ENCODE measurements at places on chromosomes 13 and 19.

- no peak for DNase-seq
These were observed 30.9 kb downstream of the MLLT1 start for GRCh38 chr19:6248844-6249243.

GRCh38 chr19:13091400-13092157, 11.1 kb downstream of the LYL1 start:
- no peak for DNase-seq

DNA sequence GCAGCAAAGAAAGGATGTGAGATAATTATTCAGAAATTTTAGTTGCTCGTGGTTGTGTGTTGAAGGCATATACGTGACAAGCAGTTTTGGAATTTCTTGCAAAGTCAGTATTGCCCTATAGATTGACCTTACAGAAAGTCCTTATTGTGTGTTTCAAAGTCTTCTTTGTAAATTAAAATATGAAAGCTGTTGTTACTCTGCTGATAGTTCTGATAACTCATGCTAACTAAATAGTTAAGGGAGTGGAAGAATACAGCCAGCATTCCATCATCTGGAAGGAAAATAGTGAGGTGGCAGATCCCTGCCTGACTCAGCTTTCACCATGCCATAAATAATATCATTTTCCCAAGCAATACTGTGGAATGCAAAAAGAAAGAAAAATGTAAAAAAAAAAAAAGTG, 27.2 kb downstream of the WASF3 start:
- DNase-seq: no peak

DNA sequence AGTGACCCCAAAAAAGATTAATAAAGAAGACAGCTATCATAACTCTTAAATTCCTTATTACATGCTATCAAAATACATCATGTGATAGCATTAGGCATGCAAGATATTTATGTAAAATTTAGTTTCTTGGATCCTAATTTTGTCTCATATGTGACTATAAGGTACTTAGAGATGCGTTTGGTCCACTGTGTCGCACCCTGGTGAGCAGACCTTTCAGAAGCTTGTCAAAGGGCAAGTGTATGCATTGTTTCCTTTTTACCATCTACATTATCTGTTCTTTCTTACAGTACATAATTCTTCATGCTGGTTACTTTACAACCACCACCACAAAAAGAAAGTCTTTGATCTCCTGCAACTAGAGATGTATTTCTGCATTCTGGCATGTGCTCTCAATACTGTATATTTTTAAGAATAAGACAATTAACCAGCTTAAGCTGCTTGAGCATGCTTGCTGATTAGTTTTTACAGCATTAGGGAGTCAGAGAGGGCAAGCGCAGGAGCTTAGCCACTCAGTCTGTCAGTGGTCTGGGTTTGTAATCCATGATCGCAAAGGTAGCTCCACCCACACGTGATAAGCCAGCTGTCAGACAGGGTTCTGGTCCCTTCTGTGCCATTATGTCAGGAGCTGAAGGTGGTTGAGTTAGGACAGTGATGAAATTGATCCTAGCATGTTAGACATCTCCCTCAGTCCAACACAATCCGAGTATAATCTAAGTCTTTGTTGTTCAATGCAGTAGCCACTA, 500.9 kb downstream of the MYO16 start:
- DNase-seq: no peak

- no peak for DNase-seq
These were observed 7.7 kb downstream of the LMNB2 start for GRCh38 chr19:2449019-2449418.

GRCh38 chr13:109685203-109685602, 101.2 kb downstream of the IRS2 start:
- DNase-seq: no peak

- DNase-seq: no peak
These were observed 1730.1 kb downstream of the SLITRK5 start for GRCh38 chr13:89401264-89401675.

DNA sequence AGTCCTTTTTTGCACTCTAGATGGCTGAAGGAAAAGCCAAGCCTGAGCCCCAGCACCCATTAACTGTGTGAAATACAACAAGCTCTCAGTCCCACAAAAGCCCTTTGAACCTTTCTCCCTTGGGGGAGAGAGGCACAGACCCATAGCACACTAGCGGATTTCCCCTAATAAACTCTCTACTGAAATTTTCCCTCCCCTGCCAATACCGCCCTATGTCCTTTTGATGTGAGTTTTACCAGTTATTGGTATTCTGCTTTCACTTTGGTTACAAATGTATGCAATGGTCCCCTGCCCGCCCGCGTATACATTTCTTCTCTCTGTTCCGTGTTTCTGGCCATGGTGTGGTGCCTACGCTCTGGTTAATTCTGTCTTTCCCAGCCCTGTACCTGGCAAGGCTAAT, 54.0 kb upstream of the MYO16 start:
- DNase-seq: no peak

- no peak for DNase-seq
These were observed 119.4 kb upstream of the NBEA start for GRCh38 chr13:34822650-34823049.

GRCh38 chr13:48873081-48873480, 102.6 kb upstream of the FNDC3A start:
- DNase-seq: no peak

DNA sequence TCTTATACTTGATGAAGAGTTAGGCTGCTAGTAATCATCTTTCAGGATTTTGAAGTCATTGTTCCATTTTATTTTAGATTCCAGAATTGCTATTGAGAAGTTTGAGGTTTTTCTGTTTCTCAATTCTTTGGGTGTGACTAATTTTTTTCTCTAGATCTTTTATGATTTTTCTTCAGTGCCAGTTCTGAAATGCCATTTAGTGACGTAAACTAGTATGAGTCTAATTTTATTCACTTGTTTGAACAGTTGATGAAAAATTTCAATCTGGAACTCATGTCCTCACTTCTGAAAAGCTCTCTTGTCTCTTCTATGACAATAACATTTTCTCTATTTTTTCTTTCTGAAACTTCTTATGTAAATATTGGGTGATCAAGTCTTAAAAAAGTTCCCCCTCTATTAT, 188.5 kb upstream of the HTR2A start:
- DNase-seq: no peak

DNA sequence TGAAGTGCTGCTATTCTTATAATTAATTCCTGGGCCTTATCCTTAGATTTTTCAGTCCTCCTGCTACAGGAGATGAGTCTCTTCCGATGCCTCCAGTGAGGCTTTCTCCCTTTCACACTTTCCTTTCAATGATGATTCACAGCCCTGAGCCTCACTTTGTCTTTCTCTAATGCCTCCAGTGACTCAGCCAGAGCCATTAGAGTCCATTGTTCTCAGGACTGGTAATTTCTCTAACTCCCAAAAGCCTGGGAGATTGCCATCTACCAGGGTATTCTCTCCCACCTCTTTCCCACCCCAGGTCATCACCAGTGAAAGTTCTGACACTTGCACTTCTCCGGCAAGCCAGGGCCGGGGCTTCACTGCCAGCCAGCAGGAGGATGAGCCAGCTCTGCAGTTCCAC, 49.6 kb upstream of the ARGLU1 start:
- no peak for DNase-seq

DNA sequence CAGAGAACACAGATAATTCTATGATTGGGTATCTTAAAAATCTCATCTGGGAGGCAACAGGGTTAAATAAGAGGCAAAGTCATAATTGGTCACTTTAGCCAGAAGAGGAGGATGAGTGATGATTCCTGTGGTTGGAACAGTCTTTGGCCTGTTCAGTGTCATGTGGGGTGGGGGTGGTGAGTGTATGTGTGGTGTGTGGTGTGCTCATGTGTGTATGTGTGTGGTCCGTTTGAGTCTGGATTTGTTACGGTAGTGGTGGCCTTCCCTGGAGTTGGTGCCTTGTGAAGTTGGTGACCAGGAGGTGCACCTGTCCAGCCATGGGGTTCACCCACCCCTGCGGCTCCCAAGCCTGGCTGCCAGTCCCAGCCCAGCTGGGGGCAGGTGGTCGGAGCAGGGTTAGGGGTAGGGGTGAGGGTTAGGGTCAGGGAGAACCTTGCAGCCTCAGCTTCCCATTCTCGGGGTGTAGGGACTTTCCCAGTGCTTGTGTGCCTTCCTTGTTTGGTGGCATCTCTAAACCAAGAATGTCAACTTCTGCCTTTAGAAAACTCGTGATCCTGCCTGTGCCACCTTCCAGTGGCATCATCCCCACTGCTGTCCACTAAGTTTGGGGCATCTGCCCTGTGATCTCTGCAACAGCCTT, 97.5 kb downstream of the RAB20 start:
- DNase-seq: no peak

GRCh38 chr19:33441828-33442227, 68.3 kb downstream of the CEBPG start:
- DNase-seq: no peak

DNA sequence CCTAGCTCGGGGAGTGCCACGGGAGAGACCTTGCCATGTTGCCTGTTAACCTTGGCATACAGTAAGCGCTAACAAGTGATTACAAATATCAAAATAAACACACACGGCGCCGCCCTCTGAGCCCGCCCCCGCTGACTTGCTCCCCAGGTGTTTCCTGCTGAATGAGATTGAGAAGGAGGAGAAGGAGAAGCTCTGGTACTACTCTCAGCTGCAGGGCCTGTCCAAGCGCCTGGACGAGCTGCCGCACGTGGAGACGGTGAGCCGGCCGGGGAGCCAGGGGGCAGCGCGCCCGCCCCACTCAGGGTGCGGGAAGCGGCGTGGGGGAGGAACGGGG, 5.0 kb downstream of the APC2 start:
- DNase-seq: no peak

GRCh38 chr13:106532111-106532929, 3.1 kb downstream of the EFNB2 start:
- DNase-seq: no peak

- no peak for DNase-seq
These were observed 3.2 kb upstream of the IL17D start for GRCh38 chr13:20700288-20700687.

DNA sequence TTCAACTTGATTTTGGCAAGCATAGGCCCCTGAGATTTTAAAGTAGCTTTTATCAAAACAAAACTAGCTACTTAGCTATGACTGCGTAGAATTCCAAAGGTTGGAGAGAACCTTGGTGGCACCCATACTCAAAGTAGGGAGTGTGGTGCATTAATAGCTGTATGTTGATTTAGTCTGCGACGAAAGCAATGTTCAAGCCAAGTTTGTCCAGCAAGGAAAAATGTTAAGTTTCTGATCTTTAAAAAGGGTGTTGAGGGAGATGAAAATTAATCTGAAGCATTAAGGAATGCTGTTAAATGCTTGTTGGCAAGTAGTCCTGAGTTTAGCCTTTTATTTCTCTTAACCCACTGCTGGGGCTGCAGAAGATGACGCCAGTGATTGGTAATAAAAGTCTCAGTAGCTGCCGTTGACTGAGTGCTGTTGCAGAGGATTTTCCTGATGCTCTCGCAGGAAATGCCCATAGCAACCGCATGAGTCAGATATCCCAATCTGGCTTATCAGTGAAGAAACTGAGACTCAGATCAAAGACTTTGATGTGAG, 75.9 kb upstream of the RNF113B start:
- no peak for DNase-seq

- DNase-seq: no peak
These were observed 319.2 kb upstream of the PCDH9 start for GRCh38 chr13:67549331-67549730.

DNA sequence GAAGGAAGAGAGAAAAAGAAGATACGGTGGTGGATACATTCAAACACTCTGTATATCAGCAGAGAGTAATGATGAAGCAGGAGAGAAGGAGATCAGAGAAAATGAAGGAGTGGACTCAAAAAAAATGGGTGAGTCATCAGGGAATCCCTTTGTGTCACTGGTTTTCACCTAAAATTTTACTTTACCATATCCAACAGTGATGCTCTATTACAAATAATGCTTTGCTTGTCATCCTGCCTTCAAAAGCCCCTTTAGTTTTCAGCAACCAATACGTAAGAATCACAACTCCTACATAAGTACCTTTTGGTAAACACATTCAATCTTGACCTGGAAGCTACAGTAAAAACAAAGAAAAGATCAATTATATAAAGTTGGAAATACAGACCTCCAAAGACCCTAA, 88.8 kb downstream of the ENOX1 start:
- no peak for DNase-seq

- no peak for DNase-seq
These were observed 50.3 kb downstream of the SERTM1 start for GRCh38 chr13:36724141-36724540.

- DNase-seq: no peak
These were observed 3.8 kb downstream of the HSPBP1 start for GRCh38 chr19:55275851-55276719.

DNA sequence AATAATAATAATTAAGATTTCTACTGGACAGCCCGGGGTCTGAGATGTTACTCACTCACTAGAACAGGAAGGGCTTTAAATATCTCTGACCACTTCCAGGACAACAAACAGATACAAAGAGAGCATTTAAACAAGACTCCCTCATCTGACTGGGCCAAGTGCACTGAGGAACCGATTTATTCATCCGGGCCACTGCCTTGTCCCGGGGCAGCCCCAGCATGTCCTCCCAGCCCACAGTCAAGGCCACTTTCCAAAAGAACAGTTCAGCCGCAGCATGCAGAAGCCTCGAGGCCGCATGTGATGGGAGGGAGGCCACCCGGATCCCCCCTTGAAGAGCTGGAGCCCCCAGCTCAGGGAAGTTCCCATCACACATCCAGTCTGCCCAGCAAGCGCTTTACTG, 30.5 kb downstream of the MLLT1 start:
- DNase-seq: no peak

GRCh38 chr13:109273326-109273751, 513.0 kb downstream of the IRS2 start:
- no peak for DNase-seq

DNA sequence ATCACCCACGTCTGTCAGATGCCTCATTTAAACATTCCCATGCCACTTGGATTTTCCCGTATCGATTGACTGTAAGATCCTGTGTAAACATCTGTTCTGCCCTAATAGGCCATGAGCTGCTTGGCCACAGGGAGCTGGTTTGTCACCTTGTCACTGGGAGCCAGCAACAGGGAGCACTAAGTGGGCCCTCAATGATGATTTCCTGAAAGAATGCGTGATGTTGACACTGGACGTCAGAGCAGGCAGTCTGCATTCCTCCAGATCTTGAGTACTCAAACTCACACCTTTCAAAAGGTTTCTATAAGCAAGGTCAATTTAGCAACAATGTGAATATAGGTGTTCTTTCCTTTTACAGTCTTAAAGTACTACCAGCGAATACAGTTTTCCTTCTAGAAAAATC, 78.8 kb downstream of the TUBGCP3 start:
- DNase-seq: no peak

- peak; percentile 78 for DNase-seq
These were observed 2.3 kb upstream of the MZF1 start for GRCh38 chr19:58575183-58576041.

- DNase-seq: peak; percentile 53
These were observed at the start of gene ZNF418 for GRCh38 chr19:57934820-57935665. TSS of gene ZNF418 (minus strand) at chr19:57935402. CDS start at chr19:57933822, 1,580 bp downstream.

GRCh38 chr13:104773775-104774174, 1707.6 kb upstream of the SLC10A2 start:
- DNase-seq: no peak

GRCh38 chr13:65540175-65540574, 1690.0 kb downstream of the PCDH9 start:
- DNase-seq: no peak

GRCh38 chr19:57263244-57263741, 17.0 kb upstream of the ZNF460 start:
- no peak for DNase-seq
